ENCODE measurements at places on chromosomes 5 and 9.

DNA sequence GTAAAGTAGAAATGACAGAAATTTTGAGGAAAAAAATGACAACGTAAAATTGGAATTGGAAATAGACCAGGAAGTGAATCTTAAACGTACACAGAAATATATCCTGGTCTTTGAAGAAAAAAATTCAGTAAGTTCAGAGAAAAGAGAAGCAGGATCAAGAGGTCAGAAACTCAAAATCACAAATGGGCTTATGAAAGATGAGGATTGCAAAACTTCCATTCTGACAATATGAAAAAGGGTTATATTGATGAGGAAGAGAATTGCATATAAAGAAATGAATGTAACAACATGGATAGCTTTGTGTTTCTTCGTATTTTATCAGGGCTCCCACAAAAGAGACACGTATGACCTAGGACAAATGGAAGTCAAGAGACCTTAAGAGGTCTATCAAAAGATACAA, 58.1 kb downstream of the OXCT1 start:
- DNase-seq: no peak

GRCh38 chr5:91135475-91136248, 247.5 kb downstream of the ARRDC3 start:
- no peak for DNase-seq

GRCh38 chr9:70618784-70619183, 204.3 kb upstream of the KLF9 start:
- no peak for DNase-seq

- DNase-seq: no peak
Observed at GRCh38 chr9:12777121-12778022, 2.6 kb downstream of the LURAP1L start.

DNA sequence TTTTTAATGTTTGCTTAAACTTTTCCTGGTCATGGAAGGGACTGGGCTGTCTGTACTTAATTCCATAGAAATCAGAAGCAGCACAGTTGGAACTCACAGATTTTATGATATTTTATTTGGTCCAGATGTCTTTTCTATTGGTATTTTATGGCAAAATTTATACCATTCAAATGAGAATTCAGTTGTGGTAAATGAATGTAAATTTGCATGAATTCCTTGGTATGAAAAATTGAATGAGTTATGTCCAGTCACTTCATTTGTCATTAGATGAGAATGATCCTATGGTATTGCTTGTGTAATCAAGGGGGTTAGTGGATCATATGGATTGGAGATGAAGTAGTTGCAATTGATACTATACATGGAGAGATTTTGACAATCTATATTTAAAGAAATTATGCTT, 188.0 kb downstream of the KDM4C start:
- DNase-seq: no peak
